Stimulated activated CD8-positive, alpha-beta memory T cell treated with anti-CD3 and anti-CD28 coated beads, Interleukin-7, amount 100 ng/mL, for 24 hours (primary cell): ENCODE measurements at places on chromosomes 2 and 18.

DNA sequence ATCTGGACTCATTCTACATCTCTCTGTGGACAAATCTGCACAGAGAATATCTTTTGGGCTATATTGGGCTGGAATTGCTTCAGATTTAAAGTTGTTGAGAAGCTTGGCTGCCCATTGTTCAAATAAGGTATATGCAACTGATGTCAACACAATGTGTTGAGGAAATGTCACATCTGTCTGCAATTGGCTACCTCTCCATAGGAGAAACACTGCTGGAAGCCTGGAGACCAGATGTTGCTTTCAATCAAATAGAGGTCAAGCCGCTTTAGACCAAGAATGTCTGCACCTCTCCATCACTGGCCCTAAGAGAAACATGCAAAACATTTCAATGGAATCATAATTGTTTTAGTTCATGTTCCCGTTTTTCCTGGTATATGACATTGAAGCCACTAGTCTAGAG, 720.2 kb downstream of the SLC4A3 start:
- no peak for DNase-seq

DNA sequence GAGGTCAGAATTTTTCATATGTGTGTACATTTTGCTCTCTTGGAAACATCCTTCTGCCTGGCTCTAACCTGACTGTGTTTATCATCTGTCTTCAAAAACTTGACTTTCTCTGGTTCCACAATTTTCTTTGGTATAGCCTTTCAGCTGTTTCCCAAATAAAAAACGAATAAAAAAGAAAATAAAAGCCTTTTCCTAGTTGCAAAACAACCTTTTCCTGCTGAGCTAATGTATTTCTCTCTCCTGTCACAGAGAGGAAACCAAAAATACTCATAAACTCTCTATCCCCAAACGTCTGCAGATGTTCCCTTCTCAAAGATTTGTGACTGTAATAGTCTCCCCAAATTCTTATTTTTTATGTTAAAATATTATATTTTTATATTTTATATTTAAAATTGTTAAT, 505.3 kb upstream of the SLC39A10 start:
- no peak for DNase-seq

GRCh38 chr2:98664323-98664722, 55.9 kb downstream of the UNC50 start:
- no peak for DNase-seq

DNA sequence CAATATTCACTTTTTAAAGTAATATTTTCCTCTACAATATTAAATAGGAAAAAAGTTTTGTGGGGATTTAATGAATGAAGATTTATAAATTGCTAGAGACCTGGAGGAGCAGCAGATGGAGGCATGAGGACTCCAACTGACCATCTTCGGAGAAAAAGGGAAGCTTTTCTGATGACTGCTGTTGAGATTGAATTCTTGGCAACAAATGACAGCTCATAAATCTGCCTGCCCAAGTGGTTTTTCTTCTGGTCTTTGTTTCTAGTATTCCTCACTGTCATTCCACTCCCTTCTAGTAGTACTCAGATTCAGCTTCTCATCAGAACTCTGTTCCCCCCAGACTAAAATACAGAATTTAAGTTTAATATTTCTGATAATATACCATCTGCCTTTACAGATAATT, 157.0 kb downstream of the EML6 start:
- no peak for DNase-seq

GRCh38 chr2:163572850-163573249, 163.0 kb downstream of the FIGN start:
- no peak for DNase-seq

- no peak for DNase-seq
These were observed 446.6 kb downstream of the IRS1 start for GRCh38 chr2:226352941-226353560.

DNA sequence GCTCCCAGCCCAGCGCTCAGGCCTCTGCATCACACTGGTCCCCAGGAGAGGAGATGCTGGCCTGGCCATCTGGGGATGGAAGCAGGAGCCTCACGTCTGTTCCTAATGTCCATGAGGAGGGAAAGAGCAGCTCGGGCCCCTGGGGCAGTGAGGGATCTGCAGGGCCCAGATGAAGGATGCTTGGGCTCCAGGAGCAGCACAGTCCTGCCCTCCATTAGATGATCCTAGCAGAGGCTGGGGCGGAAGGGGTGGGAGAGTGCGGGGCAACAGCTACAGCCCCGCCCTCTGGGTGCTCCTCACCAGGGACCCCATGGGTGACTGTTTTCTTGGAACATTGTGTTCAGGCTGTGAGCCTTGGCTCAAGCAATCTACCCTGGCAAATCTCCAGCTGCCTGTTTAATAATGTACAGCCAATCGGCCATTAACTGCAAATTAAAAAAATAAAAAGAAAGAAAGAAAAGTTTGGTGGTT, 49.7 kb downstream of the TNS1 start:
- no peak for DNase-seq

DNA sequence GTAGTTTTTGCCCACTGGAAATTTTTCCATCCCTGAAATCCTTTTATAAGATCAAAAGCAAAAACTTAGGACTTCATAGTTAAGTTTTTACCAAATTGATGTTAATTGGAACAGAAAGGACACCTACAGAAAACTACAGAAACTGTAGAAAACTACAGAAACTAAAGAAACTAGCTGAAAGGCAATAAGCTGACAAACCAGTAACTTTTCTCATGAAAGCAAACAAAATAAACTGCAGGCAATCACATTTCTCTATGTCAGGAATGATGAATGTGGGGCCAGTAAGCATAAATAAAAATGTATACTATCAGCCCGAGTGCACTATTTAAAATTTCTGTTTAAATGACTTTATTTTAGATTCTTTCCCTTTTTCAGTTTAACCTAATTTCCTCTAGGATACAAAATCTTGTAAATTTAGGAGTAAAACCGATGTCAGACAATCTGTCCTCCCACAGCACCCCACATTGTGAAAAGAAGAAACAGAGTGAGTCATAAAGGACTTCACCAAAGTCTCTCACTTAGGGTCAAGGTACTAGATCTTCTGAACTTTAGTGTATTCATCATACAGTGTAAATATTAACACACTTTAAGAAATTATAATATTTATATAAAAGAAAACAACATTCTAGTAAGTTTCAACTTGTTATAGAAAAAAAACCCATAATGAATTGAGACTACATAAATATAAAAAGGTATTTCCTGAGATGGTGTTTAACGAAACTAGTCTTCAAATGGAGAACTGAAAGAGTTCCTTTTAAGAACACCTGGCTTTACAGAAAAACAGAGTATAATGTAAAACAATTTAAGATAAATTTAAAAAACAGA, 46.6 kb downstream of the USP40 start:
- no peak for DNase-seq

DNA sequence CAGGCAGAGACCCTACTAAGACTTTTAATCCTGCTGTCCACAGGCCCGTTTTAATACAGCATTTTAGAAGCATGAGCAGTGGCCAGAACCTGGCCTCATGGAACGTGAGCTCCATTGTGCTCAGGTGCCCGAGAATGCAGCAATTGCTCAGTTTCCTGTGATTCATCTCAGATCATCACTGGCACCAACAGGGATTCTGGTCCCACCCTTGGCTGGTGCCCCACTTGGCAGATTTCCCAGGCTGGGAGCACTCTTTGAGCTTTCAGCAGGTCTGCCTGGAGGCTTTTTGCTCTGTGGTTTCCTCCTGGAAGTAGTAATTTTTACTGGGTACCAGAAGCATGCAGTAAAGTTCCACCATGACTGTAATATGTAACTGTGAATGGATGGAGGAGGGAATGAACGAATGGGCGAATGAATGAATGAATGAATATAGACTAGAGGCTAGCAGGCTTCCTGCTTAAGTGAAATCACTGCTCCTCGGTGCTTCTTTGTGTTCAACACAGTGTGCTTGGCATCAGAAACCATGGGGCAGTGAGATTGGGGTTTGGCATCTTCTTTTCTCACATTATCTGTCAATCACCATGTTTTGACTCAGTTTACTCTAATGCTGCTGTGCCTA, 312.9 kb downstream of the PRKCE start:
- no peak for DNase-seq

- no peak for DNase-seq
These were observed 68.2 kb downstream of the ASAP2 start for GRCh38 chr2:9274701-9275343.

GRCh38 chr2:37632310-37632709, 39.1 kb downstream of the CDC42EP3 start:
- no peak for DNase-seq

DNA sequence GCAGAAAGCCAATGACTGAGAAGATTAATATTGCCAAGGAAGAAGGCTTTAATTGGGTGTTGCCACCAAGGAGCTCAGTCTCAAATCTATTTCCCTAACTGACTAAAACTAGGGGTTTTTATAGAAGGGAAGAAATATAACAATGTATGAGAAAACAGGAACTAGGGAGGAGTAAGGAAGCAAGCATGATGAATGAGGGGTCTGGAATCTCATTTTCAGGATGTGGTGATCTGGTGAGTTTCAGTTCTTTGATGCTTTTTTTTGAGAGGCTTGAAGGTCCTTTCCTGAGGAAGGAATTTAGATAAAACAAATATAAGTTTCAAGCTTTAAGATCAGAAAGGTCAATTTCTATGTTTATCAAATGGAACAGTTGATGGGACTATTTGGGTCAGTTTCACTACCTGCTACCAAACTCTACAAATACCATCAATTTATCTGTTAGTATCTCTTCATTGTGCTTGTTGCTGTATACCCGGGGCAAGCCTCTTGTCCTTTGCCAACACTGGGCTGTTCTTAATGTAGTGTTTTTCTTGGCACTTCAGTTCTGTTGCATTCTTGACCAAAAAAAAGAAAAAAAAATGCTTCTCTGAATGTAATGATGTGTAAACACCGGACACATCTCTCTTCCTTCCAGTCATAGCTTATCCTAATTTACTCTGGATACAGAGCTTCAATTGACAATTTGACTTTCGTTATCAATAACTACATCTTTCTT, 357.0 kb downstream of the GALNT13 start:
- DNase-seq = no peak

DNA sequence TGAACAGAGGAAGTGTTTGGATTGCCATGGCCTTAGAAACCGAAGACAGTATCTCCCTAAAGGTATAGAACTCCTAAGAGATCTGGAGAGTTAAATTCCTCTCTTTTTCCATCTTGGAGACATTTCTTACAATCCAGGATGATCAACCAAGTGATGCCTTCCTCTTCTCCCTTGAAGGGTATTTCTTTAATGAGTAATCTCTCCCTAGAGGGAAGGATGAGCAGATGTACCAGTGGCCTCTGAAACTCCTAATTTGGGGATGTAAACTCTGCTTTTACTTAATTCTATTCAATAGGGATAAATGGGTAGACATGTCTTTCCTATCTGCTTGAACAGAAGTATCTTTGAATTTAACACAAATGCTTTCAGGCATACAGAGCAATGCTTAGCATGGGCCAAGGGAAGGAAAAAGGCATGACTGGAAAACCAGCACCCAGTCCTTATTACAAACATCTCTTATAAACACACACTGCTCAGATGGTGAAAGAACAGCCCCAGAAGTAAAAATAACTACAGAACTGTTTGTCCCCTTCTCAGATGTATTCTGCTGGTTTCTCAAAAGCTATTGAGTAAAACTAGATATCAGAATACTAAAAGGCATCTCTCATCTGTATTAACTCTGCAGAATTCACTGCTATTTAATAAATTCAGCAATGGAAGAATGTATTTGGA, 4.7 kb upstream of the THNSL2 start:
- no peak for DNase-seq

GRCh38 chr2:160730296-160730995, 236.8 kb upstream of the RBMS1 start:
- no peak for DNase-seq

DNA sequence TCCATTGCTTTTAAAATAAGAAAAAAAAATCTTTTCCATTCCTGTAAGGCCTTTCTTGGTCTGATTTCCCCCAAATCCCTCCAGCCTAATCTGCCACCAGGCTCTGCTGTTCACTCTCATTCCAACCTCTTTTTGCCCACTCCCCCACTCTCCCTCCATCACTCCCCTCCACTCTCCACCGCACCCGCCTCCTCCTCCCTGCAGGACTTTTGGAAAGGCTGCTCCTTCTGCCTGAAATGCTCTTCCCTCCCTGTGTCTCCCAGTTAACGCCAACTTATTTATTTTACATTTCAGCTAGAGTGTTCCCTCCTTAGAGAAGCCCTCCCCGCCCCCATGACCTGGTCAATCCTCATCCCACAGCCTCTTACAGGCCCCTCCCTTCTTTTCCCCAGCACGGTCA, 4.7 kb upstream of the WNT6 start:
- DNase-seq = no peak

GRCh38 chr2:1707771-1708418, 36.4 kb downstream of the PXDN start:
- DNase-seq = no peak

DNA sequence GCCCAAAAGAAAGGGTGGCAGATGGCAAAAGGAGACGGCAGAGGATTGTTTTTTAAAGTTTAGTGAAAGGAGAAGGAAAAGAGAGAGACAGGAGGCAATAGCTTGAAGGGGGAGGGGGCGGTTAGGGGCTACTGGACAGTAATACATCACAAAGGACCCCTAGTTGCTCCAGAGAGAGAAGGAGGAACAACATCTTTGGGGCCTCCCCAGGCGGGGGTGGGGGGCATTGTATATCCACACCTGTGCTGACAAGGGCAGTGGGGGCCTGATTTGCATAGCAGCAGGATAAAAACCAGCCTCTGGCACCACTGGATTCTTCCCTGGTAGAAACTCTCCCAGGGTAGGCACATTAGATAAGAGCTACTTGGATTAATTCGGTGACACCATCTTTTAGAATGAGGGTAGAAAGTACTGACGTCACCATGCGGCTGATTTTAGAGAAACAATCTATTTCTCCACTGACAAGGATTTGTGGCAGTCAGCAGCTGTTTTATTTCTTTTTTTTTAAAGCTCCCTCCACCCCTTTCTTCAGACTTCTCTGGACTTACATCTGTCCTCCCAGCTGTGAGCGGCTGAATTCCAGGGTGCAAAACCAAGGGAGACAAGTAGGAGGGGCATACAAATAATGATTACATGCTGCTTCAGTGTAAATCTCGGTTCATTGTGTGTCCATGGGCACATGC, 199.8 kb upstream of the NRP2 start:
- DNase-seq = no peak

GRCh38 chr2:36013064-36013463, 342.5 kb upstream of the CRIM1 start:
- no peak for DNase-seq

DNA sequence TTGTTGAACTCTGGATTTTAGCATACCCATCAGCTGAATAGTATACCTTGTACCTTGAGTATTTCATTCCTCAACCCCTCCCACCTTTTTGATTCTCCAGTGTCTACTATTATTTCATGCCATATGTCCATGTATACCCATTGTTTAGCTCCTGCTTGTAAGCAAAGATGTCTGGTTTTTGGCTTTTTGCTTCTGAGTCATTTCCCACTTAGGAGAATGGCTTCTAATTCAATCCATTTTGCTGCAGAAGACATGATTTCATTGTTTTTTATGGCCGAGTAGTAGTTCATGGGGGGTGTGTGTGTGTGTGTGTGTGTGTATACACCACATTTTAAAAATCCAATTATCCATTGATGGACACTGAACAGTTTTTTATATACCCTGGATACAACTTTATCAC, 24.3 kb upstream of the MOCOS start:
- no peak for DNase-seq

- DNase-seq = no peak
These were observed 819 bp upstream of the MAP3K2 start for GRCh38 chr2:127388423-127389164.

- DNase-seq = no peak
These were observed 107.9 kb downstream of the KCNF1 start for GRCh38 chr2:11019614-11020013.
